ENCODE measurements at places on chromosomes 7 and 10. TPM values are rescaled to one million over a fixed set of nuclear protein-coding genes. Genes with fewer than 3 reads are reported as not detected.

DNA sequence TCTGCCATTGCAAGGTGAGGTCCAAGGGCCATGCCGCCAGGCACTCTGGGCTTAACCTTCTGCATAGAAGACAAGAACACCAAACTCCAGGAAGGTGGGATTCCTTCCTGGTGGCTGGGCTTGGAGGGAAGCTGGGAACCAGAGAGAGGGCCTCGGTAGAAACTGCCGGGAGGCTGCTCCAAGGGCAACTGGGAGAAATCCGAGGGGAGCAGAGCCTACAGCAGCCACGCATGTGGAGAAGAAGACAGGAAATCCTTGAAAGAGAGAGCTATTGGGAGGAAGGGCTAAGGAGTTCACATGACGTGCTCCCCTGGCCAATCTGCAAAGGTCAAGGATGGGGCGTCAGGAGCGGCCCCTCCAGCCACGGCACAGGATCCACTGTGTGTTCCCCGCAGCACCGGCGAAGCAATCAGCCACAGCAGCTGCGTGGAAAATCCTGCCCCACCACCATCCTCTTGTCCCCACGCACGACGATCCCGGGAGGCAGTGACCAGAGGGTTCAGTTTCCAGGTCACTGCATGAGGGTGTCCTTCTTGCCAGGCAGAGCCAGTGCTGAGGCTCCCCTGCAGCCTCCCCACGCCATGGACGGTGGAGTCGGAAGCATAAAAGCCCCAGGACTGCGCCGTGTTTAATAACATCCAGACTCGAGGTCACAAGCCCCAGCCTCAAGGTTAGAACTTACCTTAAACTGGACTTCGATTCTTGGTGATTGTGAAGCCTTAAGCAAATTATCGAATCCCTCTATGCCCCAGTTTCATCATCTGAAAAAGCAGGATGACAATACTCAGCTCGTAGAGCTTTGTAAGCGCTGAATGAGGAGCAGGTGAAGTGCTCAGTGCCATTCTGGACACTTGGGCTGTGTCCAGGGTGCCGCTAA, 8.6 kb upstream of the PPP2R2D start:
- no peak overlapping the region for H3K4me3 ChIP-seq
- H3K27me3 ChIP-seq: peaks cover 4% of the 10 kb centered on the region
- no peaks in the 10 kb centered on the region for H3K36me3 ChIP-seq
- no peak for DNase-seq
- no peaks in the 10 kb centered on the region for H3K4me1 ChIP-seq

- H3K4me3 ChIP-seq: no peak overlapping the region
- H3K27me3 ChIP-seq: no peaks in the 10 kb centered on the region
- H3K4me1 ChIP-seq: peaks cover 8% of the 10 kb centered on the region
- H3K27ac ChIP-seq: no peak overlapping the region
- DNase-seq: no peak
These were observed 18.7 kb upstream of the ARHGAP12 start for GRCh38 chr10:31947144-31947926.

GRCh38 chr7:16242920-16243319, 178.4 kb downstream of the CRPPA start:
- H3K4me1 ChIP-seq: no peaks in the 10 kb centered on the region
- DNase-seq: no peak
- H3K4me3 ChIP-seq: no peak overlapping the region
- no peak overlapping the region for H3K27ac ChIP-seq
- H3K36me3 ChIP-seq: no peaks in the 10 kb centered on the region
- no peaks in the 10 kb centered on the region for H3K27me3 ChIP-seq

DNA sequence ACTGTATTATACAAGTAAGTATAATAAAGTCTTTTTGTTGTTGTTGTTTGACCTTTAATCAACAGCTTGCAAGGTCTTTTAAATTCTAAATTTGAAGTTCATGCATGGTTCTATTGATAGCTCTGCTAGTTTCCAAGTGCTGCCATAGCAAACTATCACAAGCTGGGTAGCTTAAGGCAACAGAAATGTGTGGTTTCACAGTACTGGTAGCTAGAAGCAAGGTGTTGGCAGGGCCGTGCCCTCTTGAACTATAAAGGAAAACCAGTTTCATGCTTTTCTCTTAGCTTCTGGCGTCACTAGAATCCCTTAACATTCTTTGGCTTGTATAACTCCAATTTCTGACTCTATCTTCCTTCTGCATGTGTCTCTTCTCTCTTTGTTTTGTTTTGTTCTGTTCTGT, 1021.9 kb upstream of the AUTS2 start:
- peaks cover 2% of the 10 kb centered on the region for H3K27me3 ChIP-seq
- no peak for DNase-seq
- H3K4me1 ChIP-seq: no peaks in the 10 kb centered on the region
- H3K27ac ChIP-seq: no peak overlapping the region

DNA sequence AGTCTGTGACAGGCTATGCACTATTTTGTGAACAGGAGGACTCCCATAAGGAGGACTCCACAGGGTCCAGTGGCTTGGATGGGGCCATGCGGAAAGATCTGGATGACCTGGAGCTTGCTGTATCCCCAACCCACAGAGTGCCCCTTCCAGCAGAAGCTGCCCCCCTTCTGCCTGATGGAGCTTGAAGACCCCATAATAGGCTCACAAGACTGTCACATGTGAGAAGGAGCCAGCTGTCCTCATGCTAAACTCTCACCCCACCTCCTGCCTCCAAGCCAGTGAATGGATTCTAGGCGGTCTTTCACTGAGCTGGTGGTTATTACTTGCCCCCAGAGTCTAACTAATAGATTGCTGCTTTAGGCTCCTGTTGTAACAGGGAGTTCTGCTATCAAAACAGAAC, 79.1 kb downstream of the XRCC2 start:
- no peak overlapping the region for H3K27ac ChIP-seq
- H3K27me3 ChIP-seq: no peaks in the 10 kb centered on the region
- no peaks in the 10 kb centered on the region for H3K36me3 ChIP-seq

- no peak for DNase-seq
- peaks cover 69% of the 10 kb centered on the region for H3K27me3 ChIP-seq
- H3K36me3 ChIP-seq: no peaks in the 10 kb centered on the region
- H3K27ac ChIP-seq: no peak overlapping the region
- peaks cover 53% of the 10 kb centered on the region for H3K4me1 ChIP-seq
- H3K4me3 ChIP-seq: no peak overlapping the region
These were observed 3.1 kb upstream of the SLC18A3 start for GRCh38 chr10:49606981-49607535.

- peak overlapping the region; percentile 17 for H3K27ac ChIP-seq
- H3K4me1 ChIP-seq: no peaks in the 10 kb centered on the region
- no peaks in the 10 kb centered on the region for H3K36me3 ChIP-seq
- H3K4me3 ChIP-seq: no peak overlapping the region
- no peak for DNase-seq
These were observed 358.1 kb downstream of the CRPPA start for GRCh38 chr7:16063221-16063620.

GRCh38 chr7:50812841-50813475, 30.3 kb upstream of the GRB10 start:
- H3K36me3 ChIP-seq: no peaks in the 10 kb centered on the region
- no peaks in the 10 kb centered on the region for H3K4me1 ChIP-seq
- H3K27ac ChIP-seq: no peak overlapping the region
- H3K4me3 ChIP-seq: no peak overlapping the region
- H3K27me3 ChIP-seq: no peaks in the 10 kb centered on the region

- H3K36me3 ChIP-seq: no peaks in the 10 kb centered on the region
- H3K27ac ChIP-seq: no peak overlapping the region
- DNase-seq: no peak
- no peaks in the 10 kb centered on the region for H3K27me3 ChIP-seq
- no peaks in the 10 kb centered on the region for H3K4me1 ChIP-seq
- no peak overlapping the region for H3K4me3 ChIP-seq
These were observed 53.0 kb upstream of the SEMA3A start for GRCh38 chr7:84247591-84247990.

DNA sequence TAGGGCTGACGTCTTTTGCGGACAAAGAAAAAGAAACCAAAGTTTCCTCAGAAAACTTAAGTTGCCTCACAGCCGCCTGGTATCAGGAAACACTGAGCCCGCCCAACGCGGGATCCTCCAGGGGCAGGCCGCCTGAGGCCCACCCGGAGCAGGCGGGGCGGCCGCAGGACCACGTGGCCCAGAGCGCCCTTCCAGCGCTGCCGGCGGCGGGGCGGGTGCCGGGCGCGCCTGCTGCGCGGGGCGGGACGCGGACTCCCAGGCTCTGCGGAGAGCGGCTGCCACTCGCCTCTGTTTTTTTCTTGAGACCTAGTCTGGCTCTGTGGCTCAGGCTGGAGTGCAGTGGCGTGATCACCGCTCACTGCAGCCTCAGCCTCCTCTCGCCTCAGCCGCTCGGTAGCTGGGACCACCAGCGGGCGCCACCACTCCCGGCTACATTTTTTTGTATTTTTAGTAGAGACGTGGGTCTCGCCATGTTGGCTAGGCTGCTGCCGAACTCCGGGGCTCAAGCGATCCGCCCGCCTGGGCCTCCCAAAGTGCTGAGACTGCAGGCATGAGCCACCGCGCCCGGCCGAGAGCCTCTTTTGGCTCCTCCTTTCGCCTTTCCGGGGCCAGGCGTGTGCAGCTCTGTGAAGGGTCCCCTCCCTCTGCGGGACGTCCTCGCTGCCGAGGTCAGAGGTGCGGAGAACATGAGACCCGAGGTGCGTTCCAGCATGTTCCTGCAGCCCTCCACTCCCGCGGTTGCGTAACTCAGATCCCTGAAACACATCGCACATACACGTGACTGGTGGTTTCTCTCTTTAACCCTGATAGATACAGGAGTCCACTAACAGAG, 11.6 kb upstream of the HNRNPF start:
- H3K4me1 ChIP-seq: peaks cover 6% of the 10 kb centered on the region
- no peaks in the 10 kb centered on the region for H3K27me3 ChIP-seq
- H3K4me3 ChIP-seq: peak overlapping the region; percentile 51
- no peak for DNase-seq

- H3K27ac ChIP-seq: no peak overlapping the region
- no peak overlapping the region for H3K4me3 ChIP-seq
- H3K36me3 ChIP-seq: no peaks in the 10 kb centered on the region
- no peaks in the 10 kb centered on the region for H3K27me3 ChIP-seq
These were observed 118.9 kb downstream of the CFAP58 start for GRCh38 chr10:104472505-104472904.

- H3K27me3 ChIP-seq: no peaks in the 10 kb centered on the region
- H3K36me3 ChIP-seq: no peaks in the 10 kb centered on the region
These were observed 194.9 kb downstream of the SDK1 start for GRCh38 chr7:3495954-3496353.

GRCh38 chr7:104971290-104972071, 42.5 kb upstream of the KMT2E start:
- no peak overlapping the region for H3K4me3 ChIP-seq
- no peaks in the 10 kb centered on the region for H3K27me3 ChIP-seq

- no peaks in the 10 kb centered on the region for H3K36me3 ChIP-seq
- no peak for DNase-seq
- H3K4me1 ChIP-seq: no peaks in the 10 kb centered on the region
These were observed 58.8 kb upstream of the GPR26 start for GRCh38 chr10:123607386-123607785.

DNA sequence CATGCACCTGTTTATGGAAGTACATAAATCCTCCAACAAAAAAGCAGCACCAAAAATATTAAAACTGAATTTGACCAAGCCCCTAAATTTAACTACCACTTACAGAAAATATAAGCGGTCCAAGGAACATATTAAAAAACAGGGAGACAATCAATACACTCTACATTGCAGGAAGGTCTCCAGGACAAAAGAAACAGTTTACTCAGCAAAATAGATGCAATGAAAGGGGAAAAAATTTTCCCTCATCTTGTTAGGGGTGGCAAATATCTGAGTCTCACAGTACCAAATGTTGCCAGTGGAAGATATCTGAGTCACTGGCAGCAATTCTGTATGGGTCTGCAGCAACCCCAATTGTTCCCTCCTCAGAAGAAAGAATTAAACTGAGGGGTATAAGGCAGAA, 50.4 kb downstream of the NAMPT start:
- H3K36me3 ChIP-seq: no peaks in the 10 kb centered on the region
- no peaks in the 10 kb centered on the region for H3K4me1 ChIP-seq
- H3K4me3 ChIP-seq: no peak overlapping the region
- H3K27ac ChIP-seq: no peak overlapping the region

GRCh38 chr10:23448802-23449570, 10.1 kb downstream of the OTUD1 start:
- H3K4me3 ChIP-seq: no peak overlapping the region
- DNase-seq: no peak
- H3K27me3 ChIP-seq: no peaks in the 10 kb centered on the region
- H3K4me1 ChIP-seq: no peaks in the 10 kb centered on the region
- H3K36me3 ChIP-seq: no peaks in the 10 kb centered on the region

GRCh38 chr7:115724400-115725056, 306.0 kb downstream of the TFEC start:
- H3K36me3 ChIP-seq: no peaks in the 10 kb centered on the region
- H3K4me1 ChIP-seq: no peaks in the 10 kb centered on the region
- no peak for DNase-seq
- H3K27me3 ChIP-seq: no peaks in the 10 kb centered on the region
- H3K4me3 ChIP-seq: no peak overlapping the region
- no peak overlapping the region for H3K27ac ChIP-seq

DNA sequence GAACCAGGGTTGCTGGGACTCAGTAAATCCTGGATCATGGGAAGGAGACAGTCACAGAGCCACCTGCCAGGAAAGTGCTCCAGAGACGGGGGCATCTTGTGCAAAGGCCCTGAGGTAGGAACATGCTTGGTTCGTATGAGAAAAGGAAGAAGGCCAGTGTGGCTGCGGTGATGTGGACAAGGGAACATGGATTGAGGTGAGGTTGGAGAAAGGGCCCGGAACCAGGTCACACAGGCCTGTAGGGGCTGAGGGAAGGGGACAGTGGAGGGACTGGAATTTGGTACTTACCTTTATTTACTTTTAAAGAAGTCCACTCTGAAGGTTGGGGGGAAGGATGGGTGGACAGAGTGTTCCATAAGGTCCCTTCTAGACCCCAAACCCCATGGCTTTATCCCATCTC, 32.9 kb upstream of the CXCL12 start:
- DNase-seq: no peak
- no peak overlapping the region for H3K27ac ChIP-seq
- no peaks in the 10 kb centered on the region for H3K27me3 ChIP-seq
- no peak overlapping the region for H3K4me3 ChIP-seq
- H3K36me3 ChIP-seq: no peaks in the 10 kb centered on the region

DNA sequence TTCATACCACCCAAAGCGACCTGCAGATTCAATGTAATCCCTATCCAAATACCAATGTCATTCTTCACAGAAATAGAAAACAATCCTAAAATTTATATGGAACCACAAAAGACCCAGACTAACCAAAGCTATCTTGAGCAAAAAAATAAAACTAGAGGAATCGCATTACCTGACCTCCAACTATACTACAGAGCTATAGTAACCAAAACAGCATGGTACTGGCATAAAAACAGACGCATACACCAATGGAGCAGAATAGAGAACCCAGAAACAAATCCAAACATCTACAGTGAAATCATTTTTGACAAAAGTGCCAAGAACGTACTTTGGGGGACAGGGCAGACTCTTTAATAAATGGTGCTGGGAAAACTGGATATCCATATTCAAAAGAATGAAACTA, 16.9 kb upstream of the CUL1 start:
- DNase-seq: no peak
- H3K36me3 ChIP-seq: no peaks in the 10 kb centered on the region
- H3K4me1 ChIP-seq: no peaks in the 10 kb centered on the region
- no peak overlapping the region for H3K4me3 ChIP-seq
- no peaks in the 10 kb centered on the region for H3K27me3 ChIP-seq
- H3K27ac ChIP-seq: no peak overlapping the region

Gene MMD2
- total RNA-seq: 10.1 TPM

Gene CACNB2
- 26.6 TPM for total RNA-seq

Gene ELMO1
- total RNA-seq: 87.1 TPM

Gene KIN
- 14.8 TPM for total RNA-seq

Gene PGAM2
- total RNA-seq: 10.7 TPM

Gene SRRM3
- total RNA-seq: 7.2 TPM

Gene GOLGA7B
- 10.8 TPM for total RNA-seq
